Ammon's horn (tissue), 1 donor: ENCODE measurements at places on chromosomes 7 and 10.

DNA sequence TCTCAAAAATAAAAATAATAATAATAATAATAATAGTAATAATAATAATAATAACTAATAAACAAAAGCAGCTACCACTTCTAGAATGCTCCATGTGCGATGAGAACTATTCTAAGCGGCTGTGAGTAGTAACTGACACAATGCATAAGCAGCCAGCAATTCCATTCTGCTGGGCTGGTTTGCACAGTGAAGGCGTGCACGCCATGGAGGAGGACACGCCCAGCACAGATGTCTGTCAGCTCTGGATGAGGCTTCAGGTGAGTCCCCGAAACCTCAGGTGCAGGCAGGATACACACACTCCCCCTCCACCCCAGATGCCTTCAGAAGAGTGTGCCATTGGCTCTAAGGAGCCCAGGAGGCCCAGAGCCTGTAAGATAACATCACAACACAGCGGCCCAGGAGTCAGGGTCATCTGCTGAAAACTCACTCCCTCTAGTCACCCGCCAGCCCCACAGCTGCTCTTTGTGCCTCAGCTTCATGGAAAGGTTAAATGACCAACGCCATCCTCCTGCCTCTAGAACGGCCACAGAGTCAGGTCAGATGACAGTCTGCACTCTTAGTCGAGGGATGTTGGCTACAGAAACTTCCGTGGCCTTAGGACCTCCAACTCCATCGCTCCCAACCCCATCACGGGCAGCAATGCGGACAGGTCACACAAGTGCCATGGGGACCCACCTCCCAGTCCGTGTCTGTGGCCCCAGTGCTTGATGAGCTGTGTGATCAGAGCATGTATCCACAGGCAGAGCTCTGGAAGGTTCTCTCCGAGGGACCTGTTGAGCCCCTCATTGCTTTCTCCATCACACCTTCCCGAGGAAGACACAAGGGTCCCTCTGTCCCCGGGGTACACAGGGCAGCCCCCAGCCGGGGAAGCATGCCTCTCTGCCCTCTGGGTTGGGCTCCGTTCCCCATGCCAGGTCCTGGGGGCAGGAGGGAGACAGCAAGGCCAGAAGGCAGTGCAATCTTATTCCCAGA, 103.9 kb downstream of the CTBP2 start:
- no peak for DNase-seq

DNA sequence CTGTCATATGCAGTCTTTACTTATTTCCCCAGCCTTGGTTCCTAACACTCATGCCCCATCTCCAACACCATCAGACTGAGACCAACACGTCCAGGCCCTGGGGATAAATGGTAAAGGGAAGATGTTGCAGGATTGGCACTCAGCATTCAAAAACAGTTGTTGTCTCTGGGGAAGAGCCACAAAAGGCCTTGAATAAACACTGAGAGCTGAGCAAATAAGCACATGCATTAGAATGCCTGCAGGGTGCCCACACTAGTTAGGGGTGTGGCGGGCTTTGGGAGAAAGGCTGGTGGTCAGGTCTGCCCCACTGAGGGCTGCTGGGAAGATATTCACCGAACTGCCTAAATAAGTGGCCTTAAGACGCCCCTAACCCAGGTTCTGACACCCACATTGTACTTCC, 391.0 kb downstream of the GFRA1 start:
- DNase-seq: no peak

DNA sequence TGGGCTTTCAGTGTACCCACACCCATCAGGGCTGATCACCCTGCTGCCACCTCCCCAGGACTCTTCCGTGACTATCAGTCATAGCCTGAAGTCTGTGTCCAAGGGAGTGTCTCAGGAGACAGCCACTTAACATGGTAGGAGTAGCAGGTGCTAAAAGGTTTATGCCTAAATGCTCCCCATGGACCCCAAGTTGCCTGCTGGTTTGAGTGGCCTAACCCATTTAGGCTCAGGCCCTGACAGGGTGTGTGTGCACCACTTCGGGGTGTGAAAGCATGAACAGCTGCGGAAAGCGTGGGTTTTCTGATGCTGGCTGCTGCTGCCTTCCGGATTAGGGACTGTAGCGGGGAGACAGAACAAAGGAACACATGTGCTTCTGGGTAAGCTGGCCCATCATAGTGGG, 93.2 kb upstream of the SAMD8 start:
- no peak for DNase-seq

- DNase-seq: peak; percentile 65
Measured at GRCh38 chr7:3094701-3095445, 51.2 kb upstream of the CARD11 start.

DNA sequence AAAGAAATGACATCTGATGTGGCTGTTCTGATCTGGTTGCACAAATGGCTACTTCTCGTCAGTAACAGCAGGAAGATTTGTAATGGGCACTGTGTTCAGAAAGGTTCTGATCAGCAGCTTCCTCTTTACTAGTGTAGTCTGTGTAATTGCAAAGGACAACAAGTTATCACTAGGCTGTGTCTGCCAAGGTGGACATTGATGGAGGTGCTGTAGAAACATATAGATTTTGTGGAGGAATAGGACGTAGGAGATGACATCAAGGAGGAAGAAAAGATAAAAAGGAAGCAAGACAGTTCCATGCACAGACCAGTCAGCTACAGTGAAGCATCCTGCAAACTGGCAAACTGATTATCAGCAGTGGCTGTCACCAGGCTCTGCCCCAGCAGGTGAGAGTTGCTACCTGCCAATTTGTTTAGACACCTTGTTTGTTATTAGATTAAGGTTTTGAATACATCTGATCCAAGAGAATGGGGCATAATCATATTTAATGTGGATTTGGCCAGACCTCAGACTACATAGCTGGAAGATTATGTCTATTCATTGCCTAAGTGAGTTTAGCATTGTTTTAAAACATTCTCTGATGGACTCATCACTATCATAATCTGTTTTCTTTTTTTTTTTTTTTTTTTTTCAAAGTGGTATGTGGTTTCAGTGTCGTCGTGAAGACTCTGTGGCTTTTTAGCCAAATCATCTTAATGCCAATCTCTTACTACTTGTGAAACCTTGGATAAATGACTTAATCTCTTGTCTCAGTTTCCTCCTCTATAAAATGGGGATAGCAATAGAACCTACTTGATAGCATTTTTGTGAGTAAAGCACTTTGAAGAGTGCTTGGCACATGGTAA, 417.9 kb upstream of the LRGUK start:
- no peak for DNase-seq

DNA sequence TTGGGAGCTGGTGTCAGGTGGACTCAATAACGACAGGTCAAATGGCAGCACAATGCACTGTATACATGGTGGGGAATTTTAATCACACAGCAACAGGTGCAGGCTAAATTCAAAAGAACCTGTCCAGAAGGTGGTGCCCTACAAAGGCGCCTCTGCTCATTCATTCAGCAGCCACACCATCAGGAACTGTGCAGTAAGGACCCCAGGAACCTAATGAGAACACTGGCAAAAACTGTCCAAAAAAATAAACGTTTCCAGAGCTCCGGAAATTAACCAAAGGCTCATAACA, 21.9 kb upstream of the CRYGN start:
- DNase-seq: no peak

DNA sequence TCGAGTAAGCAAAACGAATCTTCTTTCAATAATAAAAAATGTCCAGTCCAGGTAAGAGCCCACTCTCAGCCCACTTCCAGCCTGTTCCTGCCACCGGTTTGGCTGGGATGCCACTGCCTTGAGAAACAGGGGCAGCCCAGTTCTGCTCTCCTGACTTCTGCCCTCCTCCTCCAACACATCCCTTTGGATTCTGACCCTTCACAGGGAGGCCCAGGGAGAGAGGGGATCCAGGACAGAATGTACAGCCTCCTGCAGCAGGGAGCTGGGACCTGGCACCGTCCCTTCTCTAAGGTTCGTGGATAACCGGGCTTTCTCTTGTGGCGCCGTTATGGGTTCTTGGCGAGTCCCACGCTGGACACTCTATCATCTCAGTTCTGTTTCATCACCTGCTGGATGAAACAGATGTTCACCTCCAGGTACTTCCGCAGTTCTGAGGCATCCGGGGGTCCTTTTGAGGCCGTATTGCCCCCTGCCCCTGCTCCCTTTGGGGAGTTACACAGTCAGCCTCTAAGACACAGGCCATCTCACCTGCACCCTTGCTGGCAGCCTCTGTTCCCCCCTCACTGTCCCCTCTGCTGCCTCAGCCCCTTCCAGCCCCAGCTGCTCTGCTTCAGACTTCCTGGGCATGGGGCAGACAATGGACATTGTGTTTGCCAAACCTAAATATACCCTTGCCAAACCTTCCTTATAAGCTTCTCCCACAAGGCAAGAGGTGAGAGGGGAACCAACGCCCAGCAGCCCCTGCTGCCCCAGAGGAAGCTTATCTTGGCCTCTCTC, 203.8 kb upstream of the ZMIZ1 start:
- DNase-seq: no peak

- DNase-seq: no peak
Measured at GRCh38 chr10:3911713-3912442, 126.9 kb upstream of the KLF6 start.

DNA sequence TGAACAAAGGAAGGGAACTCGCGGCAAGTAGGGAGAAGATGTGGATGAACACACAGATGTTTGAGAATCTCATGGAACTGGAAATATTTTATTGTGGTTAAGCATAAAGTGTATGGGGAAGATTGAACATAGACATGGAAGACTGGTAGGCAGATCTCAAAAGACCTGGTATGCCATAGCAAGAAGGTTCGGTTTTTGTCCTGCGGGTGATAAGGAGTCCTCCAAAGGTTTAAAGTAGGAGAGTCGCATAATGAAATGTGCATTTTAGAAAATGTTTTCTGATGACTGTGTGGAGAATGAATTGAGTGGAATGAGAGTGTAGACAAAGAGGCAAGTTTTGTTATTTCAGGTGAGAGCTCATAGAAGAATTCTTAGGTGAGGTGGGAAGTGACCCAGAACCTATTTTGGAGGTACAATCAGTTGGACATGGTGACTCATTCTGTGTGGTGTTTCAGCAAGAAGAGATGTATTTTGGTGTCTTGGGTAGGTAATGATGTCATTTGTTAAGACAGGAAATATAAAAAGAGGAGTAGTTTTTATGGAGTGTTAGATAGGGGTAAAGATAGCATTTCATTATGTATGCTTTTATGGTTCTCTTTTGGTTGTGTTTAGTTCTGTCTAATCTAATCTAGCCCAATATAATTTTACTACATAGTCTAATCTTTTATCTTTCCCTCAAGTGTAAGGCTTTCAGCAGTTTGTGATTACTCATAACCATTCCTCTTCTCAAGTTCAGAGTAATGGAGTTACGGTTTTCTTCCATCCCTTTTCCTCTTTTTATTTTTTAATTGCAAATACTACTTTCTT, 239.2 kb downstream of the EXOC4 start:
- DNase-seq: no peak

DNA sequence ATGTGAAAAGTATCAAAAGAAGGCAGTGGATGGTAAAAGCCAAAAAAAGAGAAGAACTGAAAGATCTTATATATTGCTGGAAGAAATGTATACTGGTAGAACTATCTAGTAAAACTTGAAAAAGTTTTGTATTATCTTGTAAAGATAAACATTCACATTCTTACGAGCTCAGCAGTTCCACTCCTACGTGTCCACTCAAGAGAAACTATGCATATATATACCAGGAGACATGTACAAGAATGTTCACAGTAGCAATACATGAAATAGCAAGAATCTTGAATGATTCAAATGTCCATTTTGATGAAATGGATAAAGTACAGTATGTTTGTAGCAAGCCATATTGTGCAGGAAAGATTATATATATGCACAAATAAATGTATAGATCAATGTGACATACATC, 155.0 kb downstream of the RNF133 start:
- DNase-seq: no peak

- no peak for DNase-seq
Measured at GRCh38 chr10:58435297-58435985, 50.2 kb downstream of the TFAM start.

DNA sequence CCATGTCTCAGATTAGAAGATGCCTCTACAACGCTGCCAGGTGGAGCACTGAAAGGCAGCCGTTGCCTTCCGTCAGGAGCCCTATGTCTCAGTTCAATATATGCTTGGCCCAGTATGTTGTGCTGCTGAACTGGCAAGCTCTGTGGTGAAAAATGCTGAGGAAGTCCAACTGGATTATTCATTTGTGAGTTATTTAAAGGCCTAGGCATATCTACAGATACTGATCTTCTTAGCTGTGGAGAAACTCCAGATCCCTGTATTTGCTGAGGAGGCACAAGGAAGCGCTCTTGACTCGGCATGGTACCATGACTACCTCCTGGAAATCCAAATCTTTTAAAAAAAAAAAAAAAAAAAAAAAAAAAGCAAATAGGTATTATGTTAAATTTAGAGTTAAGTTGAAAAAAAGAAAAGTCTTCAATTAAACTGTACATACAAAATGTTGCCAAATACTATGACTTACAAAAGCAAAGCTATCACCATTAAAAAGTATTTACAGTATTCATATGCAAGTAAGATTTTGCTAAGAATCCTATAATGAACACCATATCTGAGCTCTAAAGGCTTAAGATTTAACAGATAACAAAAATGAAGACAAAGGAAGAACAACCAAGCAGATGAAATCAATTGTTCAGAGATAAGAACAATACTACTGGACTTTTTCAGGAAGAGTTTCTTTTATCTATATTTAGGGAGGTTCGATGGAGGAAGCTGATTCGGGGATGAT, 152.4 kb downstream of the GALNT11 start:
- DNase-seq: no peak

DNA sequence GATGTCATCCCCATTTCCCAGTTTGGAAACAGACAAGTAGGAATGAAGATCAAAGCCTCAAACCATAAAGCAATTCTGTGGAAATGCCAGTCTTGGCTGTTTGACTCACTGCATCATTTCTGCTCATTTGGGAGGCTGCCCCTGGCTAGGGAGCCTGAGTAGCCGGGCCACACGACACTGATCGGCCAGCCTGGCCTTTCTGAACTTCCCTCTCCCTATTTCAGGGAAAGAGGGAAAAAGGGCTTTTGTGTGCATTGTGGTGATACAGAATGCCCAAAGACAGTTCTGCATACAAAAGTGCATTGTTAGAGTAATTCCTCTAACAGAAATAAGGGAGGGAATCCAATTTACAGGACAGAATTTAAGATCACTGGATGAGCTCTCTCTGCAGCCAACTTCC, 41.7 kb upstream of the OPALIN start:
- DNase-seq: peak; percentile 76

- DNase-seq: no peak
Measured at GRCh38 chr10:129018511-129018910, 448.5 kb upstream of the MGMT start.

GRCh38 chr10:33335801-33336581, 1.5 kb upstream of the NRP1 start:
- no peak for DNase-seq

GRCh38 chr7:32616625-32617024, 121.3 kb downstream of the AVL9 start:
- DNase-seq: no peak

- no peak for DNase-seq
Measured at GRCh38 chr7:133853706-133854276, 273.3 kb upstream of the LRGUK start.

GRCh38 chr10:16828701-16829175, 11.5 kb upstream of the RSU1 start:
- no peak for DNase-seq
